CD4-positive, alpha-beta T cell treated with Interleukin-15 for 4 hours (primary cell): ENCODE measurements at places on chromosomes 4 and X.

GRCh38 chr4:3702561-3703221 is 63.5 kb upstream of the ADRA2C start:
- no peak for DNase-seq

- DNase-seq = no peak
These were observed 19.3 kb upstream of the CPE start for GRCh38 chr4:165359506-165359905.

DNA sequence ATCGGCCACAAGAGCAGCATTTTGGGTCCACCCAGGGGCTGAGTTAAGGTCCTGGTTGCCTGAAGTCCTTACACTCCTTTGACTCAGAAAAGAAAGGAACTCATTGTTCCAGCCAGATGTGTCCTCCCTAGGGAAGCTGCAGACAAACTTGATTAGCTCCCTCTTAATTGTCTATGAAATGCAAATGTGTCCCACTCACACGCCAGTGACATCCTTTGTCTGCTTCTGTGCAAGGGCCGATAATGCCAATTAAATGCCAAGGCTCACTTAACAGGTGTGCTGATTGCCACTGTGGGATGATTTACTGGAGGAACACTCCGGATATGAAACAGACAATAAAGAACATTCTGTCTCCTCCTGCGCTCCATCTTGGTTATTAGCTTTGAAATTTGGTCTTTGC is 332.9 kb upstream of the CPEB2 start:
- no peak for DNase-seq

GRCh38 chr4:128775916-128776315 is 33.6 kb upstream of the JADE1 start:
- DNase-seq = no peak

DNA sequence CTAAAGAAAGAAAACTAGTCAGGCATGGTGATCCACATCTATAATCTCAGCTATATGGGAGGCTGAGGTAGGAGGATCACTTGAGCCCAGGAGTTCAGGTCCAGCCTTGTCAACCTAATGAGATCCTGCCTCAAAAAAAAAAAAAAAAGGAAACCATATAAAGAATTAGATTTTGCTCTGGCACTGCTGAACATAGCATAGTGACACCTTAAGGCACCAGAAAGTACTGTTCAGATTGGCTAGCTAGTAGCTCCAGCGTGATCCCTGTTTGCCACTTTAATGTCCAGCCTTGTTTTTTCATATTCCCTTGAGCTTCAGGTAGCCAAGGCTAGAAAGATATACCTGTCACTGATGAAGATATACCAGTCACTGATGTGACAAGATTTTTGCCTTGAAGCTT is 34.1 kb downstream of the EXOC1 start:
- DNase-seq = no peak

GRCh38 chr4:141350122-141350905 is 129.6 kb downstream of the ZNF330 start:
- no peak for DNase-seq

DNA sequence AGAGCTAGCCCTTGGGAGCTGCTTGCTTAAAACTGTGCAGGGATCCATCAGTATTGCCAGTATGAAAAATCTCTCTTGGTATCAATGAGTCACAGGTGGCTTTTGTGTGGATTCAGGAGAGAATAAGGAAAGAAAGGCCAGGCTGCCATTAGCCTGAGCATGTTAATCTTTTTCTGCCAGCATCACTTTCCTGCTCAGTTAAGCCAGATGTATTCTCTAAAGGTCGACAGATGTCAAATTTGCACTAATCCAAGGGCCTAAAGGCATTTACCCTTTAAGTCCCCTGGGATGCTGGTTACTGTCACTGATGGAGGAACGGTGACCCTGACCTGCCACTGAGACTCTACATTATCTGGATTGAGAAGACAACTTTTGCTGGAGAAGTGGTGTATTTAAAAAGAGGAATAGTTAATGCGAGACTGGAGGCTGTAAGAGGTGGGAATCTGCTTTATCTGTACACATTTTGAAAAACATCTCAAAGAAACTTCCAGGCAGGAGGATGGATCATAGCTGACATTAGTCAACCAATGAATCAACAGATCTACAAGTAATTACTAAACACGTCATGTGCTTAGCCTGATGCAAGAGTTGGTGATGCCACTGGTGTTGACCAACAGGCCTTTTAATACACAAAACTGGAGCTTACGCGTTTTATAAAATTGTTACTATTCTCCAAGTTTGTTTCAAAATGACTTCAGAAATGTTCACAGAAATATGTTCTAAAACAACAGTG is 241.4 kb upstream of the ANXA3 start:
- no peak for DNase-seq
